ENCODE measurements at places on chromosomes 16 and 17. TPM values are rescaled to one million over a fixed set of nuclear protein-coding genes. Genes with fewer than 3 reads are reported as not detected.
A peak's percentile ranks its signal among the peaks of the same experiment; 100 is the strongest.

- H3K27ac ChIP-seq = no peak overlapping the region
- H3K36me3 ChIP-seq = peaks cover 10% of the 10 kb centered on the region
- peaks cover 3% of the 10 kb centered on the region for H3K4me1 ChIP-seq
- H3K27me3 ChIP-seq = peaks cover 4% of the 10 kb centered on the region
Observed at GRCh38 chr16:88533932-88534637, 36.1 kb upstream of the ZC3H18 start.

DNA sequence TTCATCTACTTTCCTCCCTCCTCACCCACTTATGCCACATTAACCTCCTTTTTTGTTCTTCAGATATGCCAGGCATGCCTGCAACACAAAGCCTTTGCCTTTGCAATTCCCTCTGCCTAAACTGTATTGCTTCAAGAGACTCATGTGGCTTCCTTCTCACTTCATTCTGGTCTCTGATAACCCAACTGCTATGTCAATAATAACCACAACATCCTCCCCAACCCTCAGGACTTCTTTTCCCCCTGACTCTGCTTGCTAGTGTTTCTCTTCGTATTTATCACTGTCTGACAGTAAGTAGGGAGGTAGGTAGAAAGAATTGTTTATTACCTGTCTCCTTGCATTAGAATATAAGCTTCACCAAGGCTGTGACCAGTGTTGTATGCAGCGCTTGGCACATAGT, 22.4 kb downstream of the RBL2 start:
- H3K27ac ChIP-seq = peak overlapping the region; percentile 88
- H3K4me3 ChIP-seq = peak overlapping the region; percentile 74
- H3K4me1 ChIP-seq = peaks cover 79% of the 10 kb centered on the region
- DNase-seq = peak; percentile 40
- H3K36me3 ChIP-seq = peaks cover 75% of the 10 kb centered on the region
- no peaks in the 10 kb centered on the region for H3K27me3 ChIP-seq

- H3K4me1 ChIP-seq = no peaks in the 10 kb centered on the region
- no peak overlapping the region for H3K27ac ChIP-seq
- H3K4me3 ChIP-seq = no peak overlapping the region
- no peaks in the 10 kb centered on the region for H3K27me3 ChIP-seq
- H3K36me3 ChIP-seq = no peaks in the 10 kb centered on the region
Observed at GRCh38 chr16:59484833-59485516, 750.9 kb upstream of the GOT2 start.

DNA sequence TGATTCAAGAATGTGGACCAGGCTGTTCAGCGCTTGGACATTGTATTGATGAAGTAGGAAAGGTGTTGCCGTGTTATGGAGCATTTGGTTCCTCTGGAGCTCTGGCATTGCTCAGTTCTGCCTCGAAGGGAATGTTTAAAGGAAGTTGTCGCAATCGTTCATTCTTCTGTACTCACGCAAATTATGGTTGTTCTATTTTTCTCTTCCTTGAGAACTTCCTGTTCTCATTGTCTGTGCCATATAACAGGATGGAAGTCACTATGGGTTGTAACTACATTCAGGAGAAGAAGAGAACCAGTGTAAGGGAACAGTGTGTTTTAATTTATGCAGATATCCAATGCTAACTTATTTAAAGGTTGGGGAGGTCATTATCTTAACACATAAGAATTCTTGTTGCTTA, 13.0 kb downstream of the PCTP start:
- no peaks in the 10 kb centered on the region for H3K36me3 ChIP-seq
- H3K4me3 ChIP-seq = no peak overlapping the region
- no peak overlapping the region for H3K27ac ChIP-seq
- no peak for DNase-seq
- no peaks in the 10 kb centered on the region for H3K4me1 ChIP-seq

DNA sequence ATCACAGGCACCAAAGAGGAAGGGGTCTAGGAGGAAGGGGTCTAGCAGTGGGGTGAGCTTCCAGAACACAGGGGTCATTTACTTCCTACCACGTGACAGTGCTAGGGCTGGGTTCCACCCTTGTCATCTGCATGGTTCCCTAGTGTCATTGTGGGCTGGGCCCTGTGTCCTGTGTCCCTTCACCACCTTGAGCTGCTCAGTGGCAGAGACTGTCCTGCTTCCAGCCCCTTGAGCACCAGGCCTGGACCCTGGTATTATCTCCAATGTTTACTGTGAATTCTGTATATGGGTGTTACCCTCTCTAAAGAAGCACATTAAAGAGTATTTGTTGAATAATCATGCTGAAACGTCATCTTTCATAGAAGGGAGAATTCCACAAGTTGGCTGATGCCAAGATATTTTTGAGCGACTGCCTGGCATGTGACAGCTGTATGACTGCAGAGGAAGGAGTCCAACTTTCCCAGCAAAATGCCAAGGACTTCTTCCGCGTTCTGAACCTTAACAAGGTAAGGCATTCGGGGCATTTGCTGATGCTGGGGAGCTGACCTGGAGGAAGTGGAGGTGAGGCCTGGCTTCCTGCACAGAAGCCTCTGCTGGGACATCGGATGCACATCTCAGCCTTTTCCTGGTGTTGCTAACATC, 5.5 kb downstream of the NARF start:
- no peak for DNase-seq
- no peaks in the 10 kb centered on the region for H3K27me3 ChIP-seq
- peaks cover 18% of the 10 kb centered on the region for H3K4me1 ChIP-seq

GRCh38 chr16:87695534-87695933, 70.3 kb downstream of the KLHDC4 start:
- no peaks in the 10 kb centered on the region for H3K27me3 ChIP-seq
- peaks cover 7% of the 10 kb centered on the region for H3K4me1 ChIP-seq
- no peak for DNase-seq
- H3K4me3 ChIP-seq = no peak overlapping the region
- no peak overlapping the region for H3K27ac ChIP-seq
- H3K36me3 ChIP-seq = peaks cover 9% of the 10 kb centered on the region

- no peaks in the 10 kb centered on the region for H3K4me1 ChIP-seq
- DNase-seq = no peak
- H3K27me3 ChIP-seq = peaks cover 39% of the 10 kb centered on the region
- H3K27ac ChIP-seq = no peak overlapping the region
Observed at GRCh38 chr16:49851468-49851787, 4.5 kb downstream of the ZNF423 start.

DNA sequence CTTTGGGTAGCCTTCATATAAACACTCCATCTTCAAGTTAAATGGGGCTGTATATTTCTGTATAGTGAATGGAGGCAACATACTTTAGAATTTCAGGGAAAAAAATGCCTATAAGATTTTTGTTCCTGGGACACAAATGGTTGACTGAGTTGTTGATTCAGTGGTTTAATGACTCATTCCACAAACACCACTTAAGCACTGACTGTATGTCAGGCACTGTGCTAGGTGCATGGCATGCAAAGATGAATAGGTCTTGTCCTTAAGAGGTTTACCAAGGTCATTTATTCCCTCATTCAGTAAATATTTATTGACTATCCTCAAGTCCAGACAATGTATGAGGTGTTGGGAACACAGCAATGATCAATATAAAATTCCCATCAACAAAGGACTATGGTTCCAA, 417.1 kb downstream of the CA10 start:
- no peak overlapping the region for H3K27ac ChIP-seq
- no peaks in the 10 kb centered on the region for H3K27me3 ChIP-seq
- no peak overlapping the region for H3K4me3 ChIP-seq
- no peaks in the 10 kb centered on the region for H3K36me3 ChIP-seq
- H3K4me1 ChIP-seq = peaks cover 5% of the 10 kb centered on the region

DNA sequence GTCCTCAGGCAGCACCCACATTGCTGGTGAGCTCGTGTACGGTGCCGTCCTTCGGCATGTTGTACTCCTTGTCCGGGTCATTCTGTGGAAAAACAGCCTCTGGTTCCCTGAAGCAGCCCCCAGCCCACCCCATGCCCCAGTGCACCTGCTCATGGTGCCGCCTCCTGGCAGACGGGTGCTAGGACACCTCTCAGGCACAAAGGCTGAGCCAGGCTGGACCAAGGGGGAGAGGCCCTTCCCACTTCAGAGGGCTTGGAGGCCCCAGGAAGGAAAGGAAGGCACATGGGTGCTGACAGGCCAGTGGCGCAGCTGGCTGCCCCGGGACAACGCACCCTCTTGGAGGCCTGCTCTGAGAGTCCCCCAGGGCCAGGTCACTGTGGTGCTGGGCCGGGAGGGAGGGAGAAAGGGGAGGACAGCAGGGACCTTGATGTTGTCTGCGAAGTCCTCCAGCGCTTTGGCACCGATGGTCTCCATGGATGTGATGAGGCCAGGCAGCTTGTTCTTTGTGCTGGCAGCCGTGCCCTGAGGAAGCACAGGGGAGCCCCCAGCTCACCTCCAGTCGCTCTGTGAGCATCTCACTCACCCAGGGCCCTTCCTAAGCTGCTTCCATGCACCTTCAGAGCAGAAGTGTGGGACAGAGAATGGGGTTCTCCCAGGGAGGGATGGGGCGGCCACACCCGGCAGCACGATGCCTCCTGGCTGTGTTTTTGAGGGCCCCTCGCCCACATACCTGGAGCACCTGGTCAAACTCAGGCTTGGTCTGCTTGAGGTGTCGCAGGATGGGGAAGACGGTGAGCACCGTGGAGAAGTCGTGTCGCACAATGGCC, 9.3 kb downstream of the ZACN start:
- H3K36me3 ChIP-seq = peaks cover 65% of the 10 kb centered on the region
- H3K27me3 ChIP-seq = no peaks in the 10 kb centered on the region
- no peak for DNase-seq
- H3K27ac ChIP-seq = no peak overlapping the region

DNA sequence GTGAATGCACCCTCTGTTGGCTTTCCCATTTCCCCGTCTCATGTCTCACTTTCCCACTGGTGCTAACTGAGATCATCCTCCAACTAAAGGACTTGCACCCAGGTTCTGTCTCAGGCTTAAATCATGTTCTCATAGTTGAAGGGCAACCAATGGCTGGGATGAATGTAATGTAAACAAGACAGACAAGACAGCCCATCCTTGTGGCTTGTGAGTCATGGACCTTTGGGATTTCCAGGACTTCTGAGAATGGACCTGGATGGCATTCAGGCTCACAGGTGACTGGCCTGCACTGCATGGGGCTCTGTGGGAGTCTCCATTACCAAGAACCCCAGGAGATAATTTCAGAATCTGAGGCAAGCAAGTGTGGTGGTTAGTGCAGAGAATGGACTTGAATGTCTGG, 347.5 kb downstream of the HAPSTR1 start:
- no peak overlapping the region for H3K27ac ChIP-seq
- no peaks in the 10 kb centered on the region for H3K27me3 ChIP-seq
- no peak for DNase-seq

DNA sequence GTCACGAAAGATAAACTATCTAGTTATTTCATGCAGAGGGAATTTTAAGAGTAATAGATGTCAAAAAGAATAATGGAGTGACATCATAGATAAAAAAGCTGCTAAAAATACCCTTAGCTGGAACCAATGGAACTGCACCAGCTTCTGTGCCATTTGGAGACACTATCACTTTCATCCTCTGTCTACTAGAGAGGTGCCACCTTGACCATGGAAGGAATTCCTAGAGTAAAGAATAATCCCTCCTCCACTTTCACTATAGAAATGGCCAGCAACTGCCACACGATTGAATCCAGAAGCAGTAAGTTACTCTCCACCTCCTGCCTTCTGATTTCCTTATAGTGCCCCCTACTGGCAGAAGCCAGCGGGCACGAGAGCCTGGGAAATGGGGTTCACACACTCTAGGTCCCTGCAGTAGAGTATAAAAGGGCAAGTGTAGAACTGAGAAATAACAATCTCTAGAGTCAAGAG, 2.8 kb upstream of the ALDH3A2 start:
- DNase-seq = peak; percentile 54
- H3K27ac ChIP-seq = no peak overlapping the region
- H3K36me3 ChIP-seq = no peaks in the 10 kb centered on the region
- H3K4me3 ChIP-seq = no peak overlapping the region
- H3K4me1 ChIP-seq = peaks cover 35% of the 10 kb centered on the region

GRCh38 chr17:78915872-78916632, 9.1 kb downstream of the TIMP2 start:
- no peak for DNase-seq
- H3K4me1 ChIP-seq = no peaks in the 10 kb centered on the region
- H3K27me3 ChIP-seq = peaks cover 4% of the 10 kb centered on the region
- H3K36me3 ChIP-seq = no peaks in the 10 kb centered on the region
- no peak overlapping the region for H3K27ac ChIP-seq

DNA sequence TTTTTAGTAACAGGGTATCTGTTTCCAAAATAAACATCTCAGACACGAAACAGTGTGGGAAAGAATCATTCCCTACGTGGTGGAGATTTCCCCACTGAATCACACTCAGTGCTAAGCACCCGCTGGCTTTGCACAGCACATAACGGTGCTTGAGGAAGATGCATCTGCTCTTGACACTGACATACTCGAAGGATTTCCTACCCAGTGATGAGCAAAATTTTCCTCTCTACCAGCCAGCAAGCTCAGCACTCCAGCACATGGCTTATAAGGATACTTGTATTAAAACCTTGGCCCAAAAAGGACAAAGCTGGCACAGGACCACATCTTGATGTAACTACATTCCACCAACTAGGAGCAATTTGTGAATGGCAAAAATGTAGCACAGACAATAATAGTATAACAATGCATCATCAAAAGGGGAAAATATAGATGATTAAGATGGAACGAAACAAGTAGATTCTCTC, 59.0 kb downstream of the ANKFY1 start:
- peaks cover 61% of the 10 kb centered on the region for H3K36me3 ChIP-seq
- H3K4me3 ChIP-seq = no peak overlapping the region
- peak overlapping the region; percentile 28 for H3K27ac ChIP-seq

DNA sequence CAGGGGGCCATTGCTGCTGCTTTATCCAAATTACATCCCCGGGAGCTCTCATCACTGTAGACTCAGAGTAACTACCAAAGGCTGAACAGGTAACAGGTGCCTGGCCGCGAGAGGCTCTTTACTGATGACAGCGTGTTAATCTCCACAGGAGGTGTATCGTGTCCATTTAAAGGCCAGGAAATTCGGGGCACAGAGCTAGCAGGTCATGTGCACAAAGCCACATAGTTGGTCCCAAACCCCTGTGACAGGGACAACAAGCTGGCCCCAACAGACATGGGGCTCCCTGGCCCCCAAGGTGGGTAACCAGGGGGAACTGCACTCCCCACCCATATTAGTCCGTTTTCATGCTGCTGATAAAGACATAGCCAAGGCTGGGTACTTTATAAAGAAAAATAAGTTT, 55.3 kb upstream of the RBFOX3 start:
- DNase-seq = no peak
- no peaks in the 10 kb centered on the region for H3K36me3 ChIP-seq
- no peak overlapping the region for H3K4me3 ChIP-seq
- peaks cover 15% of the 10 kb centered on the region for H3K27me3 ChIP-seq

GRCh38 chr17:47717261-47717697, 15.8 kb upstream of the TBX21 start:
- H3K27ac ChIP-seq = peak overlapping the region; percentile 95
- no peaks in the 10 kb centered on the region for H3K36me3 ChIP-seq
- H3K4me3 ChIP-seq = peak overlapping the region; percentile 32
- peaks cover 77% of the 10 kb centered on the region for H3K4me1 ChIP-seq

The EVPLL gene
- total RNA-seq = not detected

The NHERF2 gene
- total RNA-seq = 2.6 TPM

The CDYL2 gene
- 36.8 TPM for total RNA-seq

The SLC5A11 gene
- total RNA-seq = not detected

The CACNG1 gene
- total RNA-seq = not detected
